Psoas muscle (tissue), 8 donors: ENCODE measurements at places on chromosomes 4 and X. TPM values are rescaled to one million over a fixed set of nuclear protein-coding genes. Genes with fewer than 3 reads are reported as not detected.

SPATA18 gene
- total RNA-seq, result 1.2 TPM

DNA sequence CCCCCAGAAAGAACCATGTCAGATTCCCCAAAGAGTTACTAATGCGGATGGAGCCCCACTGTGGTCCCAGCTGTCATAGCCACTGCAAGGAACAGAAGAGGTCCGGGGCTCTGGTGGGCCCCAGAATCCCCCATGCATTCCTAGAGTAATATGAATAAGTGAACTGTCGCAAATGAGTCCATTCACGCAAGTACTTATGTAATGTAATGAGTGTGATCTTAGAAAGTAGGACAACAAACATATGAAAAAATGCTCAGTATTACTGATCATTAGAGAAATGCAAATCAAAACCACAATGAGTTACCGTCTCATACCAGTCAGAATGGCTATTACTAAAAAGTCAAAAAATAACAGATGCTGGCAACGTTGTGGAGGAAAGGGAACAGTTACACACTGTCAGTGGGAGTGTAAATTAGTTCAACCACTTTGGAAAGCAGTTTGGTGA lies 141.5 kb upstream of the RBPJ start:
- DNase-seq, result no peak
- H3K4me3 ChIP-seq, result no peak overlapping the region
- H3K4me1 ChIP-seq, result no peaks in the 10 kb centered on the region
- H3K27ac ChIP-seq, result no peak overlapping the region

- no peaks in the 10 kb centered on the region for H3K4me1 ChIP-seq
- H3K27ac ChIP-seq, result no peak overlapping the region
- no peaks in the 10 kb centered on the region for H3K36me3 ChIP-seq
- H3K4me3 ChIP-seq, result no peak overlapping the region
- no peaks in the 10 kb centered on the region for H3K27me3 ChIP-seq
- DNase-seq, result no peak
These were observed 264.6 kb downstream of the IL1RAPL1 start for GRCh38 chrX:28851871-28852270.

GRCh38 chr4:44025376-44026020 lies 423.1 kb downstream of the KCTD8 start:
- no peaks in the 10 kb centered on the region for H3K27me3 ChIP-seq
- no peaks in the 10 kb centered on the region for H3K36me3 ChIP-seq
- H3K4me3 ChIP-seq, result no peak overlapping the region
- no peak for DNase-seq
- no peaks in the 10 kb centered on the region for H3K4me1 ChIP-seq

- H3K36me3 ChIP-seq, result no peaks in the 10 kb centered on the region
- no peaks in the 10 kb centered on the region for H3K27me3 ChIP-seq
- no peak overlapping the region for H3K27ac ChIP-seq
- DNase-seq, result no peak
These were observed 93.2 kb downstream of the GASK1B start for GRCh38 chr4:158079661-158080060.
